Body of pancreas (tissue), 4 donors: ENCODE measurements at places on chromosomes 2 and 18. TPM values are rescaled to one million over a fixed set of nuclear protein-coding genes. Genes with fewer than 3 reads are reported as not detected.

Gene MREG
- 3.6 TPM for total RNA-seq

DNA sequence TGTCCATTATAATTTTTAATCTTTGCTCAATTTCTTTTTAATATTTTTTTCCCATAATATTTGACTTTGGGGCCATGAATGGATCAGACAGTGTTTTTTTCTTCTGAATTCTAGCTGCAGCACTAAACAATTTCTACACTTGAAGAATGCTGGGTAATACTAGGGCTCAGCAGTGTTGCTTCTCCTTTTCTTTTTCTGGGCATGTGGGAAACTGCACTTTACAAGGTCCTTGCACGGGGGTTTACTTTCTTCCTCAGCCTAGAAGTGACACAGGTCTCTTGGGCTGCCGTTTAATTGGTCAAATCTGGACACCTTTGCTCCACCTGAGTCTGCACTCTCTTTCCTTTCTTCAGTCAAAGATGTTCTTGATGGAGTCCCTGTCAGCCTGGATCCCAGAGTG, 135.4 kb upstream of the APCDD1 start:
- no peaks in the 10 kb centered on the region for H3K36me3 ChIP-seq
- DNase-seq = no peak
- H3K4me3 ChIP-seq = no peak overlapping the region
- no peaks in the 10 kb centered on the region for H3K27me3 ChIP-seq

DNA sequence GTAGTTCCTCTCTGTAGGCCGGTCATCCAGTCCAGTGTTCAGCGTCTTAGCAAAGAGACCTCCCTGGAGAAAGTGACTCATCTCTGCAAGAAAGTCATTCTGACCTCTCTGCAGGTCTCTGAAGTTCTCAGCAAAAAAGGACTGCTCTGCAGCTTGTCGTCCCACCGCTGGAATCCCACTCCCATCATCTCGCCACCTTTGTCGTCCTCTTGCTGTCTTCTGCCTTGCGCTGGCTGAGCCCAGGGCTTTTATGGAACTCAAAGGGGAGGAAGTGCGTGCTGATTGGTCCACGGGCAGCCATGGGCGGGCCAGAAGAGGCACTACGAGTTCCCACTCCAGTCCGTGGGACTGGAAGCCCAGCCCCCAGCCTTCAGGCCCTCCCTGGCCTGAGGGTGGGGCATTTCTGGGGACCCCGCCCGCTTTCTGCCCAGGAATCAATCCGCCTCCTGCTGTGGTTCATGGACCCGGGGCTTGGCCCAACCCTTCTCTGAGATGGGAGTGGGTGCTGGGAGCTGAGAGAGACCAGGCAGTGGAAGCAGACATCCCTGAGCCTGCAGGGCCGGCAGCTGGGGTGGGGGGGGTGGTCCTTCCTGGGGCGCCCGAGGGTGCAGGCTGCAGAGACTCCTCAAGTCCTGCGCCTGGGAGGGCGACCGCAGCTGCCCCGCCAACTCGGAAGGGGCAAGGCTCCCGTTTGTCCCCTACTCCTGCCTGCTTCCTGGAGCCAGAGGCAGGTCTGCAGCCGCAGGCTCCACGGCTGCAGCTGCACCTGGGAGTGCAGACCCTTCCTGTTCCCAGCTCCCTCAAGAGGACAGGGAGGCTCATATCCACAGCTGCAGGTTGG, 660.7 kb upstream of the RAB6C start:
- no peak for DNase-seq
- no peaks in the 10 kb centered on the region for H3K4me1 ChIP-seq
- no peak overlapping the region for H3K4me3 ChIP-seq
- H3K27me3 ChIP-seq = no peaks in the 10 kb centered on the region
- no peaks in the 10 kb centered on the region for H3K36me3 ChIP-seq

- H3K27ac ChIP-seq = no peak overlapping the region
- H3K4me1 ChIP-seq = peaks cover 6% of the 10 kb centered on the region
- H3K27me3 ChIP-seq = no peaks in the 10 kb centered on the region
- H3K36me3 ChIP-seq = no peaks in the 10 kb centered on the region
These were observed 102.3 kb upstream of the CYRIA start for GRCh38 chr2:16767789-16768476.

Gene TUBA3D
- not detected for total RNA-seq

Gene CTAGE1
- total RNA-seq = not detected

Gene LDLRAD4
- total RNA-seq = 35.9 TPM

Gene GPR35
- 3.4 TPM for total RNA-seq

Gene ASPRV1
- not detected for total RNA-seq

- no peaks in the 10 kb centered on the region for H3K36me3 ChIP-seq
- DNase-seq = no peak
- H3K4me1 ChIP-seq = no peaks in the 10 kb centered on the region
These were observed 574.1 kb downstream of the SATB2 start for GRCh38 chr2:198883604-198884003.

DNA sequence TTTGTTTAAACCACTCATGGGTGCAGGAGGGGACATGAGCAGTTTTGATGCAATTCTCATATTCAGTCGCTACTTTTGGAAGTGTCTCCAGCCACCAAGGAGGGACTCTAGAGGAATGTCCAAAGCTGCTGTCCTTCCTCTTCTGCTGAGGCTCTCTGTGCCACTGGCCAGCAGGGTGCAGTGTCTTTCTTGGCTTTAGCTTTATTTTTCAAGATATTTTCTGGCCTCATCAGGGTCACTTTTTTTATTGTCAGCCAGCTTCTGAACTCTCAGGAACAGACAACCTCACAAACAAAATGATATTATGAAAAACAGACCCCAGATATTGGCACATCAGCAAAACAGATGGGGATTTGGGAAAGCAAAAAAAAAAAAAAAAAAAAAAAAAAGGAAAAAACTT, 289.3 kb upstream of the ZSWIM2 start:
- no peak overlapping the region for H3K4me3 ChIP-seq
- no peak overlapping the region for H3K27ac ChIP-seq
